ENCODE measurements at places on chromosomes 12 and 14. TPM values are rescaled to one million over a fixed set of nuclear protein-coding genes. Genes with fewer than 3 reads are reported as not detected.
A peak's percentile ranks its signal among the peaks of the same experiment; 100 is the strongest.

JKAMP gene
- total RNA-seq = 9.8 TPM

GRCh38 chr14:62304257-62304656 is 542.0 kb downstream of the SNAPC1 start:
- no peaks in the 10 kb centered on the region for H3K36me3 ChIP-seq
- H3K4me1 ChIP-seq = no peaks in the 10 kb centered on the region
- no peaks in the 10 kb centered on the region for H3K27me3 ChIP-seq
- no peak overlapping the region for H3K4me3 ChIP-seq
- no peak overlapping the region for H3K27ac ChIP-seq

GRCh38 chr14:49971156-49972130 is 78.6 kb downstream of the ARF6 start:
- H3K27ac ChIP-seq = peak overlapping the region; percentile 80
- H3K27me3 ChIP-seq = no peaks in the 10 kb centered on the region
- peak overlapping the region; percentile 30 for H3K4me3 ChIP-seq
- H3K36me3 ChIP-seq = no peaks in the 10 kb centered on the region

PCNX1 gene
- 87.1 TPM for total RNA-seq

DNA sequence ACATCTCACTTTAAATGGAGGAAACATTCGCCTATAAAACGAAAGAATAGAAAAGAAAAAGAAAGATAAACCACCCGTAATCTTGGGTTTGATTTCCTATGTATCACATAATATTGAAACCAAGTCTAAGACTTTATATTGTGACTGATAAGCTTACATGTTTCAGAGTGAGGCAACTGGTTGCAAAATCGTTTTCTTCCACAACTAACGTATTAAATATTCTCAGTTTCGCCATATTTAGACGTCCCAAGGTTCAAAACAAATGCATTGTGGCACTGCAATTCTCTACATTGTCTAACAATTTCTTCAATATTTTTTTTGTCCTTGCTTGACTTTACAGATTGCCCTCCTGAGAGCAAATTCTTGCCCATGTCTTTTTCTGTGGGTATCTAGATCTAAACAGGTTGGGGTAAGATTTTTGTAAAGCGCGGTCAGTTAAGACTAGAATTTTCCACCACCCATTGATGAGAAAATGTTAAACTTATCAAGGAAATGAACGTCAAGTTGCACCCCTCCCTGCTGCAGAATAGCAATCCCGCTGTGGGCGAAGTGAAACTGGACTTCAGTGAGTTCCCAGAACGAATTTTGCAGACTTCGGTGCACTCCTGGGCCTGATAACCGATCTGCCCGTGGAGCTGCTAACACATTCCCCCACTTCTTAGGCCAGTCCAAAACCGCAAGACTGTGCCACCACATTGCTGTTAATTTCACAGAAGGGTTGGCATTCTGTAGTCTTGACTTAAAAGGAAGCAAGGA is 2.7 kb downstream of the TBX3 start:
- H3K36me3 ChIP-seq = no peaks in the 10 kb centered on the region
- H3K27ac ChIP-seq = no peak overlapping the region
- H3K4me1 ChIP-seq = peaks cover 31% of the 10 kb centered on the region
- peaks cover 86% of the 10 kb centered on the region for H3K27me3 ChIP-seq
- H3K4me3 ChIP-seq = no peak overlapping the region
- DNase-seq = no peak

ANKS1B gene
- 1.1 TPM for total RNA-seq

DNA sequence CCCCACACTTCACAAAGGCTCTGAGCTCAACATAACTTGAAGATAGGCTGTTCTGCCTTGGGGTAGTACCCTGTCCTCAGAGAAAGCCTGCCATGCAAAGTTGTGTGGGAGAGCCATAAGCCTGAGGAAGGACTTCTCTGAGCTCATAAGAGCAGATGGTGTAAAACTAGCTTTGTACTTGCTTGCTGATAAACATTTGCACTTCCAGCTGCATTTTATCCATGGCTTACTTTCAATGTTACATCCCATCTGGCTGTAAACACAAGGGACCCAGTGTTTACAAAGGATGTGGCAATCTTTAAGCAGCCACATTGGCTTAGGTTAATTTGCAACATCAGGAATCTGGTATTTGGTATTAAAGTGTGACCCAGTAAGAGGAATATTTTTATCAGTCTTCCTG is 258.1 kb downstream of the IPO8 start:
- H3K36me3 ChIP-seq = no peaks in the 10 kb centered on the region
- H3K27ac ChIP-seq = no peak overlapping the region
- H3K4me3 ChIP-seq = no peak overlapping the region
- no peak for DNase-seq
- H3K27me3 ChIP-seq = no peaks in the 10 kb centered on the region
- H3K4me1 ChIP-seq = no peaks in the 10 kb centered on the region

DNA sequence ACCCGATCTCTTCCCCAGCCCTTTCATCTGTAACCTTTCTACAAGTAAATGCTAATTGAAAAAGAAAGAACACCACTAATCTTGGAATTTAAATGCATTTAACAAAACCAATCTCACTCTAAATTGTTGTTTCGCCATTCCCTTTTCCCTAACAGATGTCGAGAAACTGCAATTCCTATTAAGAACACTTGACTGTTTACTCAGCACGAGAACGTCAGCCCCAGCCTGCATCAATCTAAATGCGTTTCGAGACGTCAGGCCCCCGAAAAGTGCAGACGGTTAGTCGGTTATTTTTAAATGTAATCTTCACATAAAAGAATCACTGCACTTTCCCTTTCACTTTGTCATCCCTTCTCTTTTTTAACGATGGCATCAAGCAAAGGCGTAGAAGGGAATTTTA is 837.6 kb downstream of the VRK1 start:
- H3K27ac ChIP-seq = no peak overlapping the region
- DNase-seq = peak; percentile 10
- H3K4me1 ChIP-seq = peaks cover 7% of the 10 kb centered on the region
- no peaks in the 10 kb centered on the region for H3K27me3 ChIP-seq
